Activated CD4-positive, alpha-beta memory T cell treated with anti-CD3 and anti-CD28 coated beads for 36 hours (primary cell): ENCODE measurements at places on chromosomes 11 and 22.

GRCh38 chr11:14029971-14030920, 67.7 kb downstream of the SPON1 start:
- DNase-seq = no peak

GRCh38 chr11:75476739-75477613, 44.0 kb upstream of the KLHL35 start:
- no peak for DNase-seq

DNA sequence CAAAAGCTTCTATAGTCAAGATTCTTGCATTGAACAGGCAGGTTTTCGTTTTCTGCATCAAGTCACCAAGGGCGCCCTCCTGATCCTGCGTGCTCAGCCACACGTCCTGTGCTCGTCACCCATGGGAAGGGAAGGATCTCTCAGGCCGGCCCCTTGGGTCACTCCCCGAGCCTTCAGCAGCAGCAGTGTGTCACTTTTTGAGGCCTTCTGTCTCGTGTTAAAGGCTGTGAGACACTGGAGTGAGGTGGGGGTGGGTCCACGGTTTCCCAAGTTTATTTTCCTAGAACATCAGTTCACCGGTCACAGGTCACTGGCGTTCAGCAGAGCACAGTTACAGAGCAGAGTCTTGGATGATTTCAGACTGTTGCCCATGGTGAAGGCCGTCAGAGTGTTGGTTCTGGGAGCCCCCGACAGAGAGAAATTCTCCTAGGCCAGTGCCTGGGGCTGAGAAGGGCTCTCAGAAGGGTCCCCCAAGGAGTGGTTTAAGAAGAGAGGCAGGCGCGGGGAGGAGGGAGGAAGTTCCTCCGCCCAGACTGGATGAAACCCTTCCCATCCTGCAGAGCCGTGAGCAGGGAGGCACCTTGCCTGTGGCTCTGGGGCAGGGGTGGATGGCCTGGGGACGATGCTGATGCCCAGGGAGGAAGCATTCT, 13.5 kb upstream of the ADORA2A start:
- no peak for DNase-seq

- DNase-seq = peak; percentile 23
Observed at GRCh38 chr11:16791191-16791961, 52.9 kb downstream of the C11orf58 start.

GRCh38 chr11:128334311-128335044, 252.9 kb downstream of the ETS1 start:
- DNase-seq = no peak

- DNase-seq = no peak
Observed at GRCh38 chr11:83087035-83087434, 15.3 kb upstream of the RAB30 start.

DNA sequence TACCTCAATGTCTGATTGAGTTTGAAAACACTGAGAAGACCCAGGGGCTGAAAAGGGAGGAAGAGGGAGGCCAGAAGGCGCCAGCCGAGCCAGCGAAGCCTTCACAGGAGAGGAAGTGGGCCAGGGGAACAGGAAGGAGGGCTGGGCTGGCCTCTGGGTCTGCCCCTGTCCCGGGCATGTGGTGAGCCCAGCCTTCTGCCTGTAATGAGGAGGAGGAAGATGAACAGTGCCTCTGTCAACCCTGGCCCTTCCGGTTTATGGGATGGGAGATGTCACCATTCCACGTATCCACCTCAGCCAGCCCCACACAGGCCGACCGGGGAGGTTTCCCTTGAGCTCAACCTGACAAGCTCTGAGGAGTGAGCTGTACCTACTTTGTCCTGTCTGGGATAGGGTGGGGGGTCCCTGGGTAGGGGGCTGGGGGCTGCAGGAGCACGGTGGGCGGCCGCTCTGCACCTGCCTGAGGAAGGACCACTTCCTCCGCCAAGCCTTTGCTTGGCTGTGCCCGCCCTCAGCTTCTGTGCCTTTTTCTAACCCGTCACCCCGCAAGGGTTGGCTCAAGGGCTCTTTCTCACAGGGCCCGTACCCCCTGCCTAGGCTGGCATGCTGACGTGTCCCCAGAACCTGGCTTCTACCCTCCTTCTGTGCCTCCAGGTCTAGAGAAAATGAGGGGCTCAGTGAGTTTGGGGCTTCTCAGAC, 2.0 kb downstream of the PARVG start:
- peak; percentile 74 for DNase-seq
